ENCODE measurements at places on chromosomes 2 and 18.

DNA sequence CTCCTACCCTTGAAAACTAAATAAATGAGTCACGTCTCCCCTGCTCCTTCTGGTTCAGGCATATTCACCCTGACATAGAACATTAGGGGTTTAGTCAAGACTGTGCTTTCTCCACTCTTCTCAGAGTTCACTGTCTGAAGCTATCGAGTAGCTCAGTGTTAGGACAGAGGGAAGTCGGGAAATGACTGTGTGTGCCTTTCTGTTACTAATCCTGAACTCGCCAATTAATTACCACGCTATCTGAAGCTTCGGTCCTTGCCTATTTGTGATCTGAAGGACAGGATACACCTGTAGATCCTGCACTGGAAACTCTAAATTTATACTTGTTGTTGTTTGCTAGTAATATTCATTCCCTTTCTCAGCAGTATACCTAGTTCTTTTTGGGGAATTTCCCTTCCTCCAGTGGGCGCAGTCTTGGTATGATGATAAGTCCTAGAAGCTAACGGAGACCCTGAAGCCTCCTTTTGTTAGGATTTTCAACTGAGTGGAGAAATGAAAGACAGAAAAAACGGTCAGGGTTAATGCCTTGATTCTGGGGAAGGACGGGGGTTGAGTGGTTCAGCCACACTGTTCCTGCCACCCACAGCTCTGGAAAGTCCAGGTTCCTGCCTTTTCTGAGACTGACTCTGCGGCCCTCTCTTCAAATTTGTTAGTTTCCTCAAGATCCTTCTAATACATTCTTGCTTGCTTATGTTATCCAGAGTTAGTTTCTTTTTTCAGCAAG is 218.0 kb downstream of the DLGAP1 start:
- no peak for DNase-seq

GRCh38 chr2:31251018-31251417 is 17.1 kb downstream of the EHD3 start:
- DNase-seq = no peak

- no peak for DNase-seq
These were observed 54.8 kb downstream of the GALNT14 start for GRCh38 chr2:31083234-31083993.

- no peak for DNase-seq
These were observed 32.6 kb upstream of the CABLES1 start for GRCh38 chr18:23102493-23103261.

GRCh38 chr2:176471949-176472348 is 202.7 kb downstream of the MTX2 start:
- DNase-seq = no peak

GRCh38 chr18:57631697-57632096 is 10.1 kb upstream of the NARS1 start:
- DNase-seq = no peak

GRCh38 chr18:76977684-76978232 is 154.8 kb downstream of the MBP start:
- DNase-seq = no peak

DNA sequence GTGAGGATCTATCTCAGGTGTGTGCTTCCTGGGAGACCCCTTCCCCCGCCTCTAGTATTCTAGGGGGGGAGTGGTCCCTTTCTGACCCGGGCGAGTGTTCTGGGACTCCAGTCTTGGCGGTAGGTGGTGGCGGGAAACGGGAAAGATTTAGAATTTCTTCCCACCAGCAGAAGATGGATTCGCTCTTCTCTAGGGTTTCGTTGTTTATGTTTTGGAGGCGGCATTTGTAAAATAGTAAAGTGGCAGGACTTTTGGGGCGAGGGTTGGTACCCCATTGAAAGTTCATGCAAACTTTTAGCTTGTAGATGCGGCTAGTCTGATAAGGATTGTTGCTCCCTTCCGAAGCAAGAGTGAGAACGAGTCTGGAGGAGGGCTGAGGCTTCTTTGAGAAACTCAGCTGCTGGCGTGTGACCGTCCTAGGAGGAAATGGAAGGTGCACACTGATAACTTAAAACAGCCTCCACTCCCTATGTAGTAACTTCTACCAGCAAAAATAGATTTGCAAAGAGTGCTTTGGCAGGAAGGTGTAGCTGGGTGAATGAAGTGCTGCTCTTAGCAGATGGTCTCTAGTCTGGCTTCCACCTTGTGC is 412 bp downstream of the GPD2 start:
- no peak for DNase-seq

GRCh38 chr2:108459441-108459840 is 10.4 kb downstream of the GCC2 start:
- no peak for DNase-seq

DNA sequence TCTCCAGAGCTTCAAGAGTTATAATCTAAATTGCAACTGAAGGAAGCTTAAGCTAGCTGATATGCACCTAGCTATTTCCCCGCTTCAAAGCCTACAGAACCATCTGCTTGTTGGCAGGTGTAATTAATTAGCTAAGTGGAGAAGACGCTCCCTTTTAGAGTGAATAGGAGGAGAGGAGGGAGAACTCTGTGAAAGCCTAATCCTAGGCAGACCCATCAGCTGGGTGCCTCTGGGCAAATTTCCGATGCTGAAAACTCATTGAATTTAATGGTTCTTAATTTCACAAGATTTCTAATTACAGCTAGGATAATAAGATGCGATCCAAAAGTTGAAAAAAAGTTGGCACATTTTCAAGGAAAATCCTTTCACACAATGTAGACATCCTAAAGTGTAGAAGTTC is 735.9 kb downstream of the ERBB4 start:
- no peak for DNase-seq

DNA sequence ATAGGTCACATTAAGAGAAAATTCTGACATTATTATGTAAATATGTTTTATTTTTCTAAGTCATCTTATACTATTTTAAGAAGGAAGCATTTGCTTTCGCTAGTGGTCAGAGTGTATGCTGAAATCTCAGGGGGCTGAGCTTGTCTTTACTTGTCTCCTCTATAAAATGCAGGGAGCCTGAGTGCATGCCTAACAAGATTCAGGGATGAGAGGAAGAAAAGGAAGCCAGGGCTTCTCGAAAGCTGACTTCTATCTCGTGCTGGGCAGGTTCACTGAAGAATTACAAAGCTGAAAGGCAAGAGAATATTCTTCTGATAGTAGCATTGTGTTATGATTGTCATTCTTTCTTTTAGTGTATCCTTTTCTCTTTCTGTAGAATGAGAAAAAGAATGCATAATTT is 467.4 kb downstream of the SOX11 start:
- DNase-seq = no peak

- no peak for DNase-seq
These were observed 41.6 kb upstream of the ST3GAL5 start for GRCh38 chr2:85930129-85931124.

GRCh38 chr2:114496959-114497358 is 54.5 kb downstream of the DPP10 start:
- DNase-seq = no peak

- DNase-seq = peak; percentile 94
These were observed at the start of gene FN1 for GRCh38 chr2:215435870-215436704. FN1 (minus strand) TSS chr2:215436068; CDS start chr2:215435802, 266 bp downstream.

GRCh38 chr2:64374686-64375085 is 79.3 kb upstream of the LGALSL start:
- no peak for DNase-seq

- DNase-seq = no peak
These were observed 33.3 kb upstream of the SLC35F6 start for GRCh38 chr2:26730549-26731344.

DNA sequence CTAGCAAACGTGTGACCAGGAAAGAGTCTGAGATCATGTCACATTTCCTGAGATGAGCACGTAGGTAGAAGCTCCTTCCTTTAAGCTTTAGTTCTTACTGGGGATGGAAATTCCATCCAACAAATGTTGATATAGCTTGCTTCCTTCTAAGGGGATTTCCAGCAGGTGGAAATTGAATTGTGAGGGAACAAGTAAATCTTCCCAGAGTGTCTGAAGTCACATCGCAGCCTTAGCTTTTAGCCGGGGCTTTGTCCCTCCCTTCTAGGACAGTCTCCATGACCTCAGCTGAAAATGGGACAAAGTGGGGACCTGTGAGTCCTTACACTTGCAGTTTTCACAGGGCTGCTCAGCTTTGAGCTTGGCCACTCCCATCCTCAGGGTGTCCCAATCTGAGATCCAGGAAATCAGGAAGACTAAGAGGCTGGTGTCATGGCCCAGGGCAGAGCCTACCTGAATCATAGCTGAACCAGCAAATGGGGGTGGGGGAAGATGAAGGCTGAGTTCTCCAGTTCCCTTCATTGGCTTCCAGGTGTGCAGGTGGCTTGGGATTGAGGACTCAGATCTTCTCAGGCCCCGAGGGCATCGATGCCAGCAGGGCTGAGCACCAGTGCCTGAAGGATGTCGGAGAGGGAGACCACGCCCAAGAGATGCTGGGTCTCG is 8.3 kb downstream of the PRKAG3 start:
- no peak for DNase-seq

DNA sequence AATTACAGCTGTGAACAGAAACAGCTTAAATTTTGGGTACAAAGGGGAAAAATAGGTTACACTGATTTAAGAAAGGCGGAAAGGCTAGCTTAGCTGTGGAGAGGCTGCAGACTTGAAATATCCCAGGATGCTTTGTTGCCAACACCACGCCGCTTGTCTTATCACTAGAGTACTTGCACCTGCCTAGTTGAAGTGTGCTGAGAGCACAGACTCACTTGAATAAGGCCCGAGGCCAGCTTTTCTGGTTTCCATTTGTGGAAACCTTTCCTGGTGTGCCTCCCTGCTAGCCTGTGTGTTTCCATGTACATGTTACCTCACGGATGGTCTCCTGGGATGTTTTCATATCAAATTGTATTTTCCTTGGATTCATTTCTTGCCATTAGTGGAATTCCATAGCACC is 3.2 kb downstream of the CABLES1 start:
- no peak for DNase-seq

GRCh38 chr2:18136881-18137475 is 258.5 kb downstream of the KCNS3 start:
- no peak for DNase-seq

- DNase-seq = no peak
These were observed 468.2 kb downstream of the EPHA4 start for GRCh38 chr2:221103930-221104329.

GRCh38 chr2:109231996-109232705 is 103.1 kb downstream of the SH3RF3 start:
- no peak for DNase-seq

- no peak for DNase-seq
These were observed 188.5 kb downstream of the HDAC4 start for GRCh38 chr2:239212121-239212928.
